ENCODE measurements at places on chromosomes 1 and 21.

- DNase-seq, result no peak
Observed at GRCh38 chr1:206930210-206930798, 8.6 kb upstream of the FCMR start.

GRCh38 chr1:160171980-160172379 is 18.4 kb upstream of the CASQ1 start:
- DNase-seq, result no peak

GRCh38 chr1:55712148-55712547 is 497.0 kb upstream of the USP24 start:
- no peak for DNase-seq

- peak; percentile 23 for DNase-seq
Observed at GRCh38 chr21:32726839-32727686, 750 bp downstream of the SYNJ1 start.

- DNase-seq, result no peak
Observed at GRCh38 chr1:234164098-234164709, 209.1 kb upstream of the COA6 start.

DNA sequence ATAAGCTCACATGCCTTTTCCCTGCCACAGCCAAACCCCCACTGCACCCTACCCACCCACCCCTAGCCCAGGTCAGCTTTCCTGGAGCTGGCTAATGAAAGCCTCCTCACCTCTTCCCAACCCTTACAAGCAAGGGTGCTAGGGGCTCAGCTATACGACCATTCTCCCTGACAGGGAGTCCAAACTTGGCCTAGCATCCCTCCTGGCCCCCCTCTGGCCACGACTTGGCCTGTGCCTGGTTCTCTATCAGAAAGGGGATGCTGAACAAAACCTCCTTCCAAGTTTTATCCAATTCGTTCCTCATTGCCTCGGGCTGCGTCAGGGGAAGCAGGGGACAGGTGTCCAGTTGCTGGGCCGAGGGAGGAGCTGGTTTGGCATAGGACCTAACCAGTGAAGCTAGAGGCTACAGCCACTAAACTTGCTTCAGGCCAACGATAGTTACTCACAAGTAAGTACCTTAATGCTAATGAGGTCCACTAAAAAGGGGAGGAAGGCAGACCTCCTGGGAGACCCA is 8.6 kb downstream of the TMEM81 start:
- DNase-seq, result no peak

- no peak for DNase-seq
Observed at GRCh38 chr1:58477390-58477789, 69.1 kb downstream of the OMA1 start.

DNA sequence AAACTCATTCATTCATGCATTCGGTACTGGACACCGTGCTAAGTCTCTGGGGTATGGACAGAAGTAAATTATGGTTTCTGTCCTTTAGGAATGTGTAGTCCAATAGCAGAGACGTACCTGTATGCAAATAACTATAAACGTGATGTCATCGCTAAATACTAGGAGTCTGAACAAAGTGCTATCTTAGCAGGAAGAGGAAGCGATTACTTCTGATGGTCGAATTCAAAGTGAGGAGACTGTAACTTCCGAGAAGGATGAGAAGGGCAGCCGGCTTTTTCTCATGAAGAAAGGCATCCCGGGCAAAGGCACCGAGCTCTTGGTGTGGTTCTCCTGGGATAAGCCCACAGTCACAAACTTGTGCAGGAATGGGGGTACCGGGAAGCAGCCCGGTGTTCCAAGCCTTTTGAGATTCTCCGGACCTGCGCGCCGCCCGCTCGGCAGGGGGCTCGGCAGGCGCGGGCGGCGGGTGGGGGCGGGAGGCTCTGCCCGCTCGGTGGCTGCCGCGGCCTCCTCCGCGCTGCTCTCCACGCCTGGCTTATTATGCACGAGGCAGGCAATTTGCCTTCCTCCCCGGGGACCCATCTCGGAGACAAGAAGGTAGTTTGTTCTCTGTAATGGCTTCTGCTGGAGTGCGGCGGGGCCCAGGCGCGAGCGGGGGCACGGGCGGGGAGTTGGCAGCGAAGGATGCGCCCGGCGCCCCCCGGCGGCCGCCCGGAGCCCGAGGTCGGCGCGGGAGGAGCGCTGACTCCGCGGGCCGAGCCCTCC is 67.5 kb upstream of the CD1D start:
- peak; percentile 63 for DNase-seq

GRCh38 chr1:173420330-173420806 is 56.8 kb upstream of the PRDX6 start:
- peak; percentile 79 for DNase-seq

- DNase-seq, result no peak
Observed at GRCh38 chr1:78255846-78256245, 210.1 kb downstream of the GIPC2 start.

- DNase-seq, result no peak
Observed at GRCh38 chr21:29170944-29171343, 40.5 kb downstream of the MAP3K7CL start.

GRCh38 chr1:178704833-178705232 is 20.2 kb upstream of the RALGPS2 start:
- DNase-seq, result no peak

- no peak for DNase-seq
Observed at GRCh38 chr1:98797506-98797905, 136.0 kb downstream of the SNX7 start.

DNA sequence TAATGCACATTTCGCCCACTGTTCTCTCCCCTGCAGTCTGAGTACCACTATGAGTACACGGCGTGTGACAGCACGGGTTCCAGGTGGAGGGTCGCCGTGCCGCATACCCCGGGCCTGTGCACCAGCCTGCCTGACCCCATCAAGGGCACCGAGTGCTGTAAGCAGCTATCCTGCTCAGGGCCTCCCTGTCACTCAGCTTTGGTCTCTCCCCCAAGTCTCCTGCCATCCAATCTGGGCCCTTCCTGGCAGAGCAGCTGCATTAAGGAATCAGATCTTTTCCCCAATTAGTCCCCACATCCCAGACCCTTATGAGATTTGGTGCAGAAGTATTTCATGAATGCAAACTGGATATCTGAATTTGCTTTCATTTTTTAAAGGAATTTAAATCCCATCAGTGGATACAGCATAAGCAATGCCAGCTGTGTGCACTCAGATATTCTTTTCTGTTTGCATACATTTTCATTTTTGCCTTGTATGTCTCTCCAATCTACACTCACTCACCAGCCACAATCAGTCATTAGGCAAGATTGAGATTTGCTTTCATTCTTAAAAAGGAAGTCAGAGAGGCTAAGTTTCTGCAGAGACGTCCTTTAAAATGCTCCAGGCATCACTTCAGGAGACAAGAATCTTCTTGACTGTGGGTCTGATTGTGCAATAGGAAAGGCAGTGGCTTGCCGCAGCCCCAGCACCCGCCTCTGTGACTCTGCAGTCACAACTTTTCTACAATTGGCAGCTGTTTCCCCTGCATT is 48.1 kb downstream of the ELAPOR1 start:
- peak; percentile 23 for DNase-seq

- no peak for DNase-seq
Observed at GRCh38 chr1:197067457-197067818, 378 bp upstream of the F13B start.

Measured in ACHN (cell line).